ENCODE measurements at places on chromosomes 11 and 22.
A peak's percentile ranks its signal among the peaks of the same experiment; 100 is the strongest.

GRCh38 chr11:62020661-62021060 is 53.2 kb upstream of the FTH1 start:
- DNase-seq: no peak

- DNase-seq: no peak
These were observed 33.4 kb upstream of the PTPRJ start for GRCh38 chr11:47946682-47947559.

- peak; percentile 61 for DNase-seq
These were observed 27.3 kb downstream of the FAM118A start for GRCh38 chr22:45336971-45337431.

DNA sequence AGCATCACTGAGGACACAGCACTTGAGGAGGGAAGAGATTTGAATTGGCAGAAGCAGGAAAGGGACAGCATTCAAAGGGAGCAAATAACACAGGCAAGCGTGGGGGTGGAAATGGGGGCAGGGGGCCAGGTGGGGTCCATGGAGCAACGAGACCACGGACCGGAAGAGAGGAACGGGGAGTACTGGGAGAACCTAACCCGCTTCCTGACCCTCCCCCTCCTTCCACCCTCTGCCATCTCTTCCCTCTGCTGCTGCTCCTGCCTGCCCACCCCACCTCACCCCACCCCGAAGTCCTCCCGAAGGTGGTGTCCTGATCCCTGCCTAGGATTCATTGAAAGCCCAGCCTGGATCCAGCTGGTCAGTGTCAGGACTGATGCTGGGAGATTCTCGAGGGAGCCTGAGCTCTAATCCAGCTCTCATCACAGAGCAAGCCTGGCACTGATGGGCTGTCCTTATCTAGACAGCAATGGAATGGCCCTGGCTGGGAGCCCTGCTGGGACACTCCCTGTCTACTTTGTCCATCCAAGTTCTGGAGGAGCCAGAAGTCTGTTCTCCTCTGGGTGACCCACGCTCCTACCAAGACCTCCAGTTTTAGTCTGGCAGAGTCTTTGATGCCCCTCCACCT is 105.0 kb downstream of the TRIM29 start:
- DNase-seq: no peak

DNA sequence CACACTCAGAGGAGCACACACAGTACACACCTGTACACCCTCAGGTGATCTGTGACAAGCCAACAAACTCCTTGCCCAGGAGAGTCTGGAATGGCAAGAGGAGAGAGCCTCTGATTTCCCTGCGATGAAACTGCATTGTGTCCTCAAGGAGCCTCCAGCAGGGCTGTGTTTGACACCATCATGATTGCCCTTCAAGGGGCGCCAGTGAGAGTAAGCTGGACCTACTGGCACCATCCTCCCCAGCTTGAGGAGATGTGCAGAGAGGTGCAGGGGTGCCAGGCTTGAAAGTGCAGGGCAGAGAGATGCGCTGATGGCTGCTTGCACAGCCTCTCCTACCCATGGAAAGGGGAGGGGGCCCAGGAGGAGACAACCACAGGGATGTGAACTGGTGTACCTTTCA is 188.8 kb upstream of the CADM1 start:
- DNase-seq: no peak

DNA sequence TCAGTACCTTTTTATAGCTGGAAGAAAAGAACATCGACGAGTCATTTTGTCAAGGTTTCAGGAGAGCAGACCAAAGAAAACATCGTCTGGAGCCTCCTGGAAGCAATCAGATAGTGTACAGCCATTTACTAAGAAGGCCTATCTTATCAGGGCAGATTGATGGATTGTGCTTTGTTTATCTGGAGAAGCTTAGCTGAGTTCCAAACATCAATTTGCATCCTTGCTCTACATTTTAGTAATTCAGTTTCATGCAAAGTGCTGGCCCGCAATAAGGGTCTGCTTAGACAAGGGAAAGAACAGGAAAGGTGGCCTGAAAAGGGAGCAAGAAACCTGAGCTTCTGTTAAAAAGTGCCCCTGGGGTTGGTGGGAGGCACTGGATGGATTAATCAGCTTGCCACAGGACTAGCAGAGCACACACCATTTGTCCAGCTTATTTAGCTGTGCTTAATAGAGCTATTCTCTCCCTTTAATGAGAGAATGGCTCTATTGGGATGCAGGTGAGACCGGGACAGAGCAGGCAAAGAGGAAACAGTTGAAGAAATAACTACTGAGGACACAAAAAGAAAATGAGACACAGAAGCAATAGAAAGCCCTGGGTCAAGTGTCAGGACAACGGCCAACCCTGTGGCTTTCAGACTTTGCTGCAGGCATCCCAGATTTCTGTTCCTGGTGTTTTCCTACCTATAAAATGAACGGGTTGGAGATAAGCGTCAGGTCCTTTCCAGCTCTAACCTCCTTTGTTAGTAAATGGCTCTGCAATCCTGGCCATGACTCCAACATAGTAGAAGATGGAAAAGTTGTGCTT is 122.1 kb upstream of the TTC12 start:
- DNase-seq: no peak

DNA sequence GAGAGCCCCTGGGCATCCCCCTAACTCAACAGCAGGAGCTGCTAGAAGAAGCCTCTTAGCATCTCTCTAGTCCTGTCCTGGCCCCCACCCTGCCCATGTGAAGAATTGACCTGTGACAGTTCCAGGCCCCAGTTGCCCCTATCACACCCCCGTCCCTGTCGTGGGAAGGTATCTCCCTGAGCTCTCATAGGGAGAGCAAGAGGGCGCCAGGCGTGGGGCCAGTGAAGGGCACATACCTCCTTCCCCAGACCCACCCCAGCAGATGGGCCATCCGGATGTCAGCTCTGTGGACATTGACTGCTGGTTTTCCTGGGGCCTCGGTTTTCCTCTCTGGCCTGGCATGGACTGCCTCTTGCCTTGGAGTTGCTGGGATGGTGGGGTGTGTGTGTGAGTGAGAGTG is 29.5 kb downstream of the CD82 start:
- no peak for DNase-seq

GRCh38 chr22:49018601-49019000 is 809.1 kb downstream of the BRD1 start:
- DNase-seq: no peak

DNA sequence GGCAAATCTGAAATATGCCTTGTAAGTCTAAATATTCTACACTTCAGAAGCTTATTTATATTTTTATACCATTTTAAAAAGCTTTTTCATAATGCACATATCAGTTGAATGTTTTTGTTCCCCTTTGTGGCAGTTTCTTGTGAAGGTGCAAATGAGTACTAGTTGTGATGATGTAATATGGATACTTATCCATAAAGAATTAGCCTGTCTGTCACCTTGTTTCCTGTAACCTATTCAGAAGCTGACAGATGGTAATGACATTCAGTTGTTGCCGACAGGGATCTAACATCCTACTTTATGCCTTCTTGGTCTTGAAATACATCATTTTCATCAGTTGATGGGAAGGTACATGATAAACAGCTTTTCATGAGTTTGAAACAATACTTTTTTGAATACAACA is 2.9 kb downstream of the QSER1 start:
- no peak for DNase-seq

DNA sequence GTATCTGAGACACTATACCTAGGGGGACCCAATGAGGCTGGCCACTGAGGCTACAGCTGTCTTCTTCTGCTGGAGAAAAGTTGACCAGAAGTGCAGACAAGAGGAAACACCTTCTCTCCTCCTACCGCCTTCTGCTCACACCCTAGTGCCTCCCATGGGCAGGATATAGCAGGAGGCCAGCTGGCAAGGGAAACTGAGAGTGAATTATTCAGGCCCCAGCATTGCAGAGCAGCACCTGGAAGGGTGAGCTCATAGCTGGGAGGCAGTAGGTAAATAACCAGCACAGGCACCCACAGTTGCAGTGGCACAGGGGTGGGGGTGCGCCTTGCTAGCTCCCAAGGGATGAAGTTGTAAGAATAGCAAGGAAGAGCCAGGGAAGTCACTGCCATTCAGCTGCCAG is 267.4 kb upstream of the NCAM1 start:
- no peak for DNase-seq

DNA sequence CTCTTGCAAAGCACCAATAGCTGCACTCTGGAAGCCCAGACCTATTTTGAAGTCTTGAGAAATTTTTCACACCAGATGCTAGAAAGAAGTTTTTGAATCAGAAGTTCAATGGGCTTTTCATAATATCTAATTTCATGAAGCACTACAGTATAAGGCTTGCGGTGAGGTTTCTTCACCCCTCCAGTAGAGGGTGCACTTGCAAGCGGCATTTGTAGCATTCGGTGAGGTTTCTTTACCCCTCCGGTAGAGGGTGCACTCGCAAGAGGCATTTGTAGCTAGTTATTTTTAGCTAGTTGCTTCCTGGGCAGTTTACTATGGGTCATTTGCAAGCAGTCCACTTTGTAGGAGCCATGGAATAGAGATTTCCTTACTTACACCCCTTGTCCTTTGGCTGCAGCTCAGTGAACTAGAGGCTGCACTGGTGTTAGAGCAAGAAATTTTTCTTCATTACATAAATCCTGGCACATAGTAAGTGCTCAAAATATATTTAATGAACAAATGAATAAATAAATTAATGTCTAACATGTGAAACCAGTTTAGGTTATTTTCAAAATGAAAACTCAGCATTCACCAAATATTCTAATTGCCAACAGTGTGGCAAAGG is 7.8 kb upstream of the NOX4 start:
- no peak for DNase-seq

All from NCI-H774 (cell line).